ENCODE measurements at places on chromosomes 16 and 17.

DNA sequence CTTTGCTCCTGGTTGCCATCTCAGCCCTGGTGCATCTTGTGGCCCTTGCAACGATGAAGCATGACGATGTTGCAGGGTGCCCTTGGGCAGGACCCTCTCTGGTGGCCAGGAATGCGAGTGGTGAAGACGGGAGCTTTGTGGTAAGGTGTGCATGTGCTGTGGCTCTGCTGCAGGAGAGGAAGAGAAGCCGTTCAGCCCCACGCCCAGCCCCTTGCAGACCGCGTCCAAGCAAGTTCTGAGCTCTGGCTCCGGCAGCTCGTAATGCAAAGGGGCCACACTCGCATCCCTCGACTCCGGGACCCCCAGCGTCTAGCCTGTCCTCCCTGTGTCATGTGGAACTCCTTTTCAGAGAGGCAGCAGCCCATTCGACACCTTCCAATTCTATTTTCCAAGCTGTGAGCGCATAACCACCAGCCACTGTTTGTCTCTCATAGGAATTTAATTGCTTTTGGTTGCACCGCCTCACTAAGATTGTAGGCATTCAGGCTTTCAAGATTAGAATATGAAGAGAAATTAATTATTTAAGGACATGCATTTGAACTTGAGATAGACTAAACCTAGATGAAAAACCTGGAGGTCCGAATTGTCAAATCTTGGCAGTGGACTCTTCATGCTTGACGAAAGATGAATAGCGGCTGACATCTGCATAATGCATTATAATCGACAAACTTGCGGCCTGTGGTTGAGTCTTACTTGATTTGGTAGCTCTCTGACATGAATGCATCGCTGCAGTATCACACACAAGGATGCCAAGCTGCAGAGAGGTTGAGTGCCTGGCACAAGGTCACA lies 21.1 kb upstream of the KCNG4 start:
- no peak for DNase-seq

- DNase-seq, result no peak
Observed at GRCh38 chr17:82309656-82310570, 7.5 kb downstream of the CD7 start.

- DNase-seq, result no peak
Observed at GRCh38 chr16:22941970-22942501, 128.1 kb downstream of the HS3ST2 start.

GRCh38 chr16:14071576-14072271 lies 605 bp downstream of the MRTFB start:
- peak; percentile 65 for DNase-seq

DNA sequence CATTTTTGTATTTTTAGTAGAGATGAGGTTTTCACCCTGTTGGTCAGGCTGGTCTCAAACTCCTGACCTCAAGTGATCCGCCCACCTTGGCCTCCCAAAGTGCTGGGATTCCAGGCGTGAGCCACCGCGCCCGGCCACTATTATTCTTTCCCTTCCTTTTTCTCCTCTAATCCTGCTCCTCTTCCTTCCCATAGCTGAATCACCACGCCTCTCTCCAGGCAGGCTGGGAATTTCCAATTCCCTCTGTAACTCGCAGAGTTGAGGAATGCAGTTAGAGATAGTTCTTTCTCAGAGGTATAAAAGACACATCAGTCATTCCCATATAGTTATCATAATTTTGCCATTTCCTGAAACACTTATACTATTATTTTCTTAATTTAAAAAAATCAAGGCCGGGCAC lies 11.2 kb downstream of the METTL16 start:
- no peak for DNase-seq
